Hematopoietic multipotent progenitor cell treated with erythropoietin and hydrocortisone succinate and interleukin-3 and kit ligand, for 6 days (in vitro differentiated cells): ENCODE measurements at places on chromosomes 7 and 10.

DNA sequence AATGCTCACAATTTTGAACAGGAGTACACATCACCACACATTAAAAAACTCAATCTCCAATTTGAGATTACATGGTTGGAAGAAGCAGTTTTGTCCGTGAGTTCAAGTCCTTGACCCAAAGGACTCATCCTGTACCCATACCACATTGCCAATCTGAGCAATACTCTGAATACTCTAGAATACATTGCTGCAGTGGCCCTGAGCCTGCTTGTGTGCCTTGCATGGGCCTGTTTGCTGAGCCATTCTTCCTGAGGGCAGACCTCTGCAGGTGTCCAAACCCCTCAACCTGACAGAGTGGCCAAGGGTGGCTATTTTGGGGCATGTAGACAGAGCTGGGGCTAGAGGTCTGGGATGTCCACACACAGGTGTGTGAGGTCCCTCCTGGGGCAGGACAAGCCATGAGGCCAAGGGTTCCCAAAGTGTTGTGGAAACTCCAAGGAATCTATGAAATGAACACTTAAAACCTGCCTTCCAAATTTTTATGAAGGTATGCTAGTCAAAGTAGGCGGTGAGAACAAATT is 15.5 kb downstream of the AGMO start:
- DNase-seq: no peak

DNA sequence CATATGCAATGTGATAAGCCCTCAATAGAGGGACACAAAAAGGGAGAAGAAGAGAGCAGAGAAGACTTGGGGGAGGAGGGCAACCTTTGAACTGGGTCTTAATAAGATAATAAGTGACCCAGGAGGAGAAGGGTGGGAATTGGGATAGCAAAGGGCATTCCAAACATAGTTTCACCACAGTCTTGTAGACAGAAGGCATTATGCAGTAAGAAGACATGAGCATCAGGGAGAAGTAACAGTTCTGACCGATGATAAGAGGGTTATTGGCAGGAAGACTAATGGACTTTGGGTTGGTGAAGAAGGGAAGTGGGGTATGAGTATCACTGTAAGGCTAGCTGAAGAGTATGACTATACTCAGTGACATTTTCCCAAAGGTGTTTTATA is 63.6 kb downstream of the TES start:
- no peak for DNase-seq

GRCh38 chr10:35690534-35690933 is 48.4 kb upstream of the FZD8 start:
- DNase-seq: no peak

DNA sequence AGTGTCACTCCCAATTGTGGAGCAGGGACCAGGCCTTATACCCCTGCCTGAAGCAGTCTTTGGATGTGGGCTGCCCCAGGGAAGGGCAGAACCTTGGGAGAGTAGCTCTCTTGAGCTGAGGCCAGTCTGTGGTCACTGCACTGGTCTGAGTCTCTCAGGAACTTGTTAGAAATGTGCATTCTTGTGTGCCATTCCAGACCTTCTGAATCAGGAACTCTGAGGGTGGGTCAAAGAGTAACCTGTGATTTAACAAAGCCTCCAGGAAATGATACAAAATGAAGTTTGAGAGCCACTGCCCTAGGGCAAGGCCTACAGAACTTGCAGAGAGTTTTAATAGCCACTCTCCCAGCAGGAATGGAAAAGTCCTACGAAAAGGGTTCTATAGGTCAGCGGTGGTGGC is 68.1 kb downstream of the LYZL1 start:
- DNase-seq: no peak

DNA sequence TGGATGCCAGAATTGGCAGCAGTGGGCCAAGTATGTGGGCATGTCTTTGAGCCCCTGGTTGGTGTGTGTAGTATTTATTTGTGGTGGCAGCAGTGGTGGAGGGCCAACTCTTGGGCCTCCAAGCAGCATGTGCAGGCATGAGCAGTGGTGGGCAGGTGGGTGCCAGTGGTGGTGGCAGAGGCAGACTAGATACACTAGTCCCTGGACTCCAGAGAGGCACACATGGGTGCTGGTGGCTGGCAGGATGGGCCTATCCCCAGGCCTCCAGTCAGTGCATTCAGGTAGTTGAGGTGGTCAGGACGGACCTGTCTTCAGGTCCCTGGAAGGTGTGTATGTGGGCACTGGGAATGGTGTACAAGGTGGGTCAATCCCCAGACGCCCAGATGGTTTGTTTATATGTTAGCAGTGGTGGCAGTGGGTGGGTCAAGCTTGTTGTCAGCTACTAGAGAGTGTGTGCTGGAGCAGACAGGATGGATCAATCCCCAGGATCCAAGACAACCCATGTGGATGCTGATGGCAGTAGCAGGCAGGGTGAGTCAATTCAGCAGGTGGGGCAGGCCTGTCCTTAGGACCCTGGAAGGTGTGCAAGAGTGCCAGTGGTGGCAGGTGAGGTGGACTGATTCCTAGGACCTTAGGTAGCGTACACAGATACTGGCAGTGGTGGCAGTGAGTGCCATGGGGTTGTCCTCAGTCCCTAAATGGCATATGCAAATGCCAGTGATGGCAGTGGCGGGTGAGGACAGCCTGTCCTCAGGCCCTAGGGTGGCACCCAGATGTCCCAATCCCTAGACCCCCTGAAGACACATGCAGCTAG is 294.3 kb downstream of the RPS24 start:
- no peak for DNase-seq

DNA sequence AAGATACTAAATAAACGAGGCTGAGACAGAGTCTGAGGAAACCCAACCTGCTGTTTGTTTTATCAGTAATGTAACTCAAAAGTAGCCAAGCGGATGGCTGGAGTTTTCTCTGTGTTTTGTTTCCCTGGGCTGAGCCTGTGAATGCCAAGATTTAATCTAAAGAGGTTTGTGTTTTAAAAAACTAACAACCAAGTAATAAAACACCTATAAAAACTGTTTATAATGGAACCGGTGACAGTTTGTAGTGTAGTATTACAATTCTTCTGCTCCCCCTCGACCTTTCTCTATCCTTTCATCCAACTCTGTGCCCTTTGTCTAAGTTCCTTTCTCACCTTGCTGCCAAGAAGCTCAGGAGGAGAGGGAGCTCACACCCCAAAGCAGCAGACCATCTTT is 2.6 kb upstream of the KAT6B start:
- no peak for DNase-seq

- DNase-seq: peak; percentile 43
Observed at GRCh38 chr7:73520673-73521635, 1.1 kb downstream of the BAZ1B start.

DNA sequence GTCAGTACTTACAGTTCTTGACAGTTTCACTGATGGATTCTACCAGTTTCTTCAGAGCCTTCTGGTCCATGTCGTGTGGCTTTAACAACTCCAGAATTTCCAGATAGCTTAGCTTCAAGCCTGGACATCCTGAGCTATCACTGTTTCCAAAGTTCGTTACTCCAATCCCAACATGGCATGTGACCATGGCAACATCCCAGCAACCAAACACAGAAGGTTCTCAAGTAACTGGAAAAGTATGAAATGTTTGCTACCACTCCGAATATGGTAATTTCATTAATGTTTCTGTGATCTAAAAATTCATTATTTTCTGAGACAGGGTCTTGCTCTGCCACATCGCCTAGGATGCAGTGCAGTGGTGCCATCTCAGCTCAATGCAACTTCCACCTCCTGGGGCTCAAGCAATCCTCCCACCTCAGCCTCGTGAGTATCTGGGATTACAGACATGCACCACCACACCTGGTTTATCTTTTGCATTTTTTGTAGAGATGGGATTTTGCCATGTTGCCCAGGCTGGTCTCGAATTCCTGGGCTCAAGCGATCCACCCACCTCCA is 29.3 kb downstream of the RBM48 start:
- DNase-seq: no peak

- peak; percentile 99 for DNase-seq
Observed at GRCh38 chr10:50326757-50327701, 75.7 kb upstream of the ASAH2 start.

GRCh38 chr7:25894002-25894901 is 257.7 kb upstream of the NFE2L3 start:
- peak; percentile 75 for DNase-seq

GRCh38 chr10:123561141-123561440 is 105.1 kb upstream of the GPR26 start:
- DNase-seq: no peak

DNA sequence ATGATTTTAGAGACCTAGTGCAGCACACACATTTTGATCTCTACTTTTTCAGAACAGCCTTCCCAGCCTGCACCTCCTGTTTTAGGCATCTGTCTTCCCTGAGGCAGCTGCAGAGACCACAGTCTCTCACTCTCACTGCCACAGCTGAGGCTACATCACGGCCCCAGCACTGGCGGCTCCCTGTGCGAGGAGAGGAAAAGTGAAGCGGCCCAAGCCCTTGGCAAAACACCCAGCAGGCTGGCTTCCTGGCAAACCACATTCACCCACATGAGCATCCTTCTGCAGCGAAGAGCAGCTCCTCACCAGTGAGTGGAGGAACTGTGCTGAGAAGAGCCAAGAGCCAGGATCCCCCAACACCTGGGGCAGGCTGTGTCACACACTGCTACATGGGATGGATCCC is 14.0 kb downstream of the HUS1 start:
- no peak for DNase-seq
